NCI-H2171 (cell line): ENCODE measurements at places on chromosomes 4 and X.

DNA sequence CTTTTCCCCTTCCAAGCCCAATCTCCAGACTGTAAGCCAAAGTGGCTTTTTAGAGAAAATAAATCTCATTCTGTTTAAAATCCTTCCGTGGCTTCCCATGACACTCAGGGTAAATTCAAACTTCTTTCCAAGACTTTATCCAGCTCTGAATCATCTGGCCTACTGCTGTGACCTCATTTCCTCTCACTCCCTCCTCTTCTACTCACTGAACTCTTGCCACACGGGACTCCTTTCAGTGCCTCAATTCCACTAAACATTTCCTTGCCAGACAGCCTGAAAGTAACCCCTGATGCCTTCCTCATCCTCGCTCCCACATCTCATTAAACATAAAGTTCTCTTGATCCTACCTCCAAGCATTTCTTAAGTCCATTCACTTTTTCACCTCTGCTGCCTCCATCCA, 27.8 kb upstream of the RNF128 start:
- DNase-seq = no peak

GRCh38 chr4:43682551-43682950, 766.1 kb downstream of the KCTD8 start:
- DNase-seq = no peak

- DNase-seq = no peak
These were observed 51.9 kb upstream of the DHRSX start for GRCh38 chrX:2552621-2553201.

DNA sequence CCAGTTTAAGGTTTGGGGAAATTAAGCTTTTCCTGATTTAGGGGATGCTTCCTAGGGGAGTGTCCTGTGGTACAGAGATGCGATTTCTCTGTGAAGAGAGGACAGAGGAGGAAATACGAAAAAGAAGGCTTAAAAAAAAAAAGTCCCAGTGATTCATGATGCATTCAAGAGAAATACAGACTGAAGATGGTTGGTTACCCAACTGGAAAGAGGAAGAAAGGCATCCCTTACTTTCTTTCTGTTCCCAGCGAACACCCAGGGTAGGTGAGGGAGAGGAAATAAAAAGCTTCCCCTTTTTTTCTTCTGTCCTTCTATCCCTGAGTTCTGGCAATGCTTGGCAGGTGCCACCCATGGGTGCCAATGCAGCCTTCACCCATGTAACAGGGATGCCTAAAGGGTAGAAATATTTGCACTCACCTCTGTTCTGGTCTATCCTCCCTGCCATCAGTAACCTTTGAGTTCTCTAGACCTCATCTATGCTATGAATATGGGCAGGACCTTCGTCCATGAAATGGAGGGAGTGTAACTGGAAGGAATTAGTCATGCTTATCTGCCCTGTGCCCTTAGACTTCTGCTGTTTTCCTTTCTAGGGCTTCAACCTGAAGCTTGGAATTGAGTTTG, 230.1 kb upstream of the GALNTL6 start:
- DNase-seq = no peak

DNA sequence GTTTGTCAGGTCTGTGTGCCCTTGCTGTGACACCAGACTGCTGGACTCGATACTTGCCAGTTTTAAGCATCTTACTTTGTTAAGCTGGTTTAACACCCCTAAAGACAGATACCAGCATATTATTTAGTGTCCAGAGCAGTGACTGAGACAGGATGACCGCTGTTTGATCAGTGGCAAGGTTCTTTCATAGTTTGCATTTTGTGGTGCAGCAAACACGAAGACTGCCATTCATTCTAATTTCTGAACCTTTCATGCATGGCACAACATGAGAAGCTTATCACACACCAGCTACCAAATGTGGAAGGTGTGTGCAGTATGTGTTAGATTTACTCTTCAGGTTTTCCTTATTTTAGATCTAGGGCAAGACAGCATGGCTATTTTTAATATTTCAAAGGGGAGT, 28.2 kb downstream of the JADE1 start:
- DNase-seq = no peak

- DNase-seq = no peak
These were observed 953.9 kb upstream of the PCDH10 start for GRCh38 chr4:132195176-132195575.

DNA sequence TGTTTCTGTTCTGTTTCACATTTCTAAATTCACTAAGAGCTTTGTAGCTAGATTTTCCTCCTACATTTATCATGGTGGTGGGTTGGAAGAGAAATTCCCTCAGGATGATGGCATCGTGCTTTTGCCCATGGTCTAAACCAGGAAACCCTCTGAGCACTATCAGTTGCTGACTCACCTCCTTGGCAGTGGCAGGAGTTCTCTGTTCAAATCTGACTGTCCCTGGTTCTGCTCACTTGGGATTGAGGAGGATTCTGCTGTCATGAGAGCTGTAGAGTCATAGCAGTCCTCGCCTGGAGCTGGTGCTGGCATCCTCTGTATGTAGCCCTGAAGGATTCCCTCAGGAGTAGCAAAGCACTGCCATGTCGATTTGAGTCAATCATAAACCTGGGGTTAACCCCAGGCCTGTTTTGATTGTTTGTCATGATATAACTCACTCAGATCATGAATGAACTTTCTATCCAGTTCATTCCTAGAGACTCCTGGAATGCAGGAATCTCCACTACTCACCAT, 9.4 kb downstream of the TEX13A start:
- DNase-seq = no peak

GRCh38 chr4:79661196-79661595, 253.2 kb upstream of the GK2 start:
- DNase-seq = no peak

GRCh38 chr4:150355858-150356455, 226.0 kb upstream of the MAB21L2 start:
- DNase-seq = no peak

DNA sequence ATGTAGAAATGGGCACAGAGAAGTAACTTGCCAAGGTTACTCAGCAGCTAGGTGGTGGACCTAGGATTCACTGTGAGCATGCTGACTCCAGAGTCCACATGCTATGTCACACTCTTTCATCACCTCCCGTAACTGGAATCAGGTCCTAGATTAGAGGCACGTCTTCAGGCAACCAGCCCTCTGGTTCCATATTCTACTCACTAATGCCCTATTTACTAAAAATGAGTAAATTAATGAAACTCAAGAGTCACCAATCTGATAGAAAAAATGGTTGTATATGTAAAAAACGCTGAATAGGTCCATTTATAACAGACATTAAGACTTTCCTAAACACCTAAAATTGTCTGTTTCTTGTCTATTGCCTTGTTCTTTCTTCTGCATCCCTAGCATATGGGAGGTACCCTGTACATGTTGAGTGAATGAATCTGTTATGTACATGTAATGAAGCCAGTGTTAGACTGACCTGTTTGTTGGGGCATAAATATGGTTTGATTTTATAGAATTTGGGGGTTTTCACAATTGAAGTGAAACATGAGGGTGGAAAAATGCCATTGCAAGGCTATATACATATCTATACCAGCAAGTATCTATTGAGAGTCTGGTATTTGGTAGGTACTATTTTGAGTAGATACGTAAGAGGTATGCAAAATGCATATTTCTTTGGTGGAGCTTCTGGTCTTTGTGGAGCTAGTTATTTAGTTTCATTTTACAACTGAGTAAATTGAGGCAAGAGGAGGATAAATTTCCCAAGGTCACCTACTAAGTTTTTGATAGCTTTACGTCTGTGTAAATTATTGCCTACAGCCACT, 7.5 kb upstream of the RUFY3 start:
- DNase-seq = no peak

DNA sequence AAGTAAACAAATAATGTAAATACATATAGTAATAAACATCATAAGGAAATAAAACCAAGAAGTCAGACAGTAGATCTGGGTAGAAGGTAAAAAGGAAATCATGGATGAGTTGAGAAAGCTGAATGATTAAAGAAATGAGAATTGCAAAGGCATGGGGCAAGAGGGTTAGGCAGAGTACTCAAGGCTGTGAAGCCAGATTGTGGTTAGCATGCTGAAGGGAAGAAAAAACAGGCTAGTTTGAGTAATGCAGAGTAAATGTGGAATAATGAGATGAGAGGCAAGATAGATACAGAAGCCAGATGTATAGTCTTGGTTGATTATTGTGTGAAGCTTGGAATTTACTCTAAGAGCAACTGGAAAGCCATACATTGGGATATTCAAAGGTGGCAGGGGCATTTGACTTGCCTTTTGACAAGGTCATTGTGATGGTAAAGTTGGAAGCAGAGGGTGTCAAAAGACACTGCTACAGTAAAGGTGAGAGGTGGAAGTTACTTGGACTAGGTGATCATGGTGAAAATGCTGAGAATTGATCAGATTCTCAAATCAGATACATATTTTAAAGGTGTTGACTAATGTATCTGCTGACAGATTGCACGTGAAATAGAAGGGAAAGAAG, 307.0 kb downstream of the FSTL5 start:
- no peak for DNase-seq
